Umbilical cord (tissue), 2 donors: ENCODE measurements at places on chromosomes 3 and 15. TPM values are rescaled to one million over a fixed set of nuclear protein-coding genes. Genes with fewer than 3 reads are reported as not detected.

The SAMMSON gene
- total RNA-seq: 26.2 TPM

The AHSG gene
- total RNA-seq: not detected

GRCh38 chr3:176933704-176934103 is 263.6 kb downstream of the TBL1XR1 start:
- DNase-seq: no peak

- no peak for DNase-seq
Measured at GRCh38 chr3:122985539-122985938, 42.0 kb downstream of the SEMA5B start.

GRCh38 chr3:182212479-182213076 is 500.9 kb downstream of the SOX2 start:
- peak; percentile 42 for DNase-seq
